LHCN-M2 (cell line): ENCODE measurements at places on chromosomes 2 and 18. TPM values are rescaled to one million over a fixed set of nuclear protein-coding genes. Genes with fewer than 3 reads are reported as not detected.

Gene GALNT3
- total RNA-seq, result 1.5 and 2.6 TPM in 2 replicates

Gene PSMA8
- total RNA-seq, result not detected in 2 replicates

Gene C1QL2
- total RNA-seq, result not detected in 2 replicates

Gene TRIM43B
- not detected in 2 replicates for total RNA-seq

Gene NT5C1B
- total RNA-seq, result not detected in 2 replicates

Gene ABCB11
- not detected in 2 replicates for total RNA-seq

Gene PTPRN
- 1.5 and 2.8 TPM in 2 replicates for total RNA-seq

DNA sequence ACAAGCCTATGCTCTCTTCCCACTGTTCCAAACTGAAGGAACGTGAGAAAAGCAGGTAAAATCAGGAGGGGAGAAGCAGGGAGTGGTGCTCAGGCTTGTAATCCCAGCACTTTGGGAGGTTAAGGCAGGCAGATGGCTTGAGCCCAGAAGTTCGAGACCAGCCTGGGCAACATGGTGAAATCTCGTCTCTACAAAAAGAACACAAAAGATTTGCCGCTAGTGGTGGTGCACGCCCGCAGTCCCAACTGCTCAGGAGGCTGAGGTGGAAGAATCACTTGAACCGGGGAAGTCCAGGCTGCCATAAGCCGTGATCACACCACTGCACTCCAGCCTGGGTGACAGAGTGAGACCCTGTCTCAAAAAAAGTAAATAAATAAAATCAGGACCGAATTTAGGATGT lies 1.3 kb upstream of the TMSB10 start:
- no peak for DNase-seq

GRCh38 chr18:33201509-33201926 lies 239.0 kb downstream of the CCDC178 start:
- DNase-seq, result peak; percentile 3

GRCh38 chr2:177651833-177652232 lies 259.3 kb downstream of the AGPS start:
- DNase-seq, result no peak

DNA sequence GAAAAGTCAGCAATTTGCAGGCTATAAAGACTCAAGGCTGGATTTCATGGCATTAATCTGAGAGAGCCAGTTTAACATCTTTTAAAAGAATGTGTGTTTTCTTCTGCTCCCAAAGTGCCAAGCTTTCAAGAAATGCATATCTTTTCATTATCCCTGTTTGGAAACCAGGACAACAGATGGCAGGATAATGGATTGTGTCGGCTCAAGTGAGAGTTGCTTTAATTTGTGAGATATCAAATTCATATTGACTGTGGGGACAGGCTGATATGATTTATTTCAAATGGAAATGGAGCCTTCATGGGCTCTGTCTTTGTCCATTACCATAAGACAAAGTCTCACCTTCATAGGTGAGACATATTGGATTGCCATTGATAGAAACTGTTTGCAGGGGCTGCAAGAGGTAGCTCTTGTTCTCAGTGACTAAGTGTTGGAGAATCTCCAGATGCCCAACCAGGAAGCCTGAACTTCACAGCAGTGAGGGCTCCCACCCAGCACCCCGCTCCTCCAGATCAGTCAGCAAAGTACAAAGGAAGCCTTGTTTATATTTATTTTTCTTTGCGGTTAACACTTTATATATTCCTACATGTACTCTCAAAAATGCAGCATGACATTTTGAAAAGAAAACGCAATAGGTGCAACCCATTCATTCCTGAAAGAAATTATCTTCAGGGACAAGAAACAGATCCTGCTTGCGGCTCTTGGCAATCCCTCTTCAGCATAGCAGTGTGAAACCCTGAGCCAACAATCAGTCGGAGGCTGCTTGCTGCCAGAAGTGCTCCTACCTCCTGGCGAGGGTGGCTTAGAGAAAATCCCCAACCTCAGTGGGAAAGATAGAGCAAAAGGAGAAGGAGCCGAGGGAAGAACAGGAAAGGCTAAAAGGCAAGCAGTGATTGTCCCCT lies 65.8 kb upstream of the ATL2 start:
- DNase-seq, result peak; percentile 63

- DNase-seq, result no peak
Measured at GRCh38 chr2:8271461-8271860, 410.4 kb upstream of the ID2 start.

DNA sequence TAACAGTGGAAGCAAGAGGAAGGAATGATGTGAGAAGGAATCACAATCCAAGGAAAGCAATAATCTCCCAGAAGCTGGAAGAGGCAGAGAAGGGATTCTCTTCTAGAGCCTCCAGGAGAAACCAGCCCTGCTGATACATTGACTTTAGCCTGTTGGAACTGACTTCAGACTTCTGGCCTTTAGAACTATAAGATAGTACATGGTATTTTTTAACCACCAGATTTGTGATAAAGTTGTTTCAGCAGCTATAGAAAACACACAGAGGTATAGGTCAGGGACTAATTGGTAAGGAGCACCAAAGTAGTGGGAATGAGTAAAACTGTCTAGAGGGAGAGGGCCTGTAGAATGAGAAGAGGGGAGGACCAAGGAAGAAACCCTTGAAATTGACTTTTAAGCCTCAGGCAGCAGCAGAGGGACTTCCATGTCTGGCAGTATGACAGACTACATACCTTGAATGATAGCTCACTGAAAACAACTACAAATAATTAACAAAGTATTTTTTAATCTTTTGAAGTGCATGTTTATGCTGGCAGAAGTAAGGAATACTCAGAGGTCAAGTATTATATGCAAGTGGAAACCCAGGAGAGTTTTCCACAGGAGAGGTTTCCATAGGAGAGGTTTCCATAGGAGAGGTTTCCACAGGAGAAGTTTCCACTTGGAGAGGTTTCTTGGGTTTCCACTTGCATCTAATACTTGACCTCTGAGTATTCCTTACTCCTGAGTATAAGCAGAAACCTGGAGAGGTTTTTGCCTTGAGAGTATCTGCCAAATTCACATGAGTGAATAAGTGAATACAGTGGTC lies 33.8 kb upstream of the TMEM17 start:
- no peak for DNase-seq

GRCh38 chr2:195392446-195393336 lies 264.3 kb upstream of the SLC39A10 start:
- DNase-seq, result no peak

GRCh38 chr2:30185178-30185577 lies 38.4 kb downstream of the YPEL5 start:
- DNase-seq, result peak; percentile 10

GRCh38 chr2:157746234-157746950 lies 117.7 kb upstream of the ACVR1C start:
- DNase-seq, result no peak

DNA sequence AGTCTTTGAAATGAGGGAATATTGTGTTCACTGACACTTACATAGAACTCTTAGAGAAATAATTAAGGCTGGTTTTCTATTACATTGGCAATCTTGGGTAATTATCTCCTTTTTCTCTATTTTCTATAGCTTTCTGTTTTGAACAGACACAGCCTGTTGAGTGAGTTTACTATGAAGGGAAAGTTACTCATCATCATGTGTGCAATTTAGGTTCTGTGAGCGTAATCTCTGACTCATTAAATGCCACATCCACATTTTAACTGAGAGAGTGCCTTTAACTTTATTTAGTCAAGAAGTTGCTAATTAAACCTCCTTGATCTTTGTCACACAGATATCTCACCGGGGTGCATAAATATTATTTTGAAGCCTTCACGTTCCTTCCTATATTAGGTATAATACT lies 174.0 kb upstream of the SLC8A1 start:
- peak; percentile 78 for DNase-seq

DNA sequence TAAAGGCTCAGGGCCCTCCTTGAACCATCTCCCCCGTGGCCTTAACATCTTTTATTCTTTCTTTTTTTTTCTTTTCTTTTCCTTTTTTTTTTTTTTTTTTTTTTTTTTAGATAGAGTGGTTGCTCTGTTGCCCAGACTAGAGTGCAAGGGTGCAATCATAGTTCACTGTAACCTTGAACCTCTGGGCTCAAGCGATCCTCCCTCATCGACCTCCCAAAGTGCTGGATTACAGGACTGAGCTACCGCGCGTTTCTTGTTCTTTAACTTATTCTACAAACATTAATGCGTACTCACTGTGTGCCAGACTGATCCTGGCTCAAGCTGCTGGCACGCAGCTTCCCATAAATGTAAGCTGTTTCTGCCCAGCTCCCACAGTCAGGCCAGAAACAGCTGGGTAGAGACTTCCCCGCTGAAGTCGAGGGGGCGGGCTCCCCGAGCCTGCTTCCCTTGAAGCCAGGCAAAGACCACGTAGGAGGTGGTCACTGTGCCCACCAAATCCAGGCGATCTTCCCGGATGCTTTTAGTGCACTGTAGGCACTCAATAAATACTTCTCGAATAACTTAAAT lies 29.2 kb upstream of the ATP6V1B1 start:
- DNase-seq, result no peak

- DNase-seq, result peak; percentile 96
Measured at GRCh38 chr2:203740871-203741281, 34.4 kb downstream of the CD28 start.

DNA sequence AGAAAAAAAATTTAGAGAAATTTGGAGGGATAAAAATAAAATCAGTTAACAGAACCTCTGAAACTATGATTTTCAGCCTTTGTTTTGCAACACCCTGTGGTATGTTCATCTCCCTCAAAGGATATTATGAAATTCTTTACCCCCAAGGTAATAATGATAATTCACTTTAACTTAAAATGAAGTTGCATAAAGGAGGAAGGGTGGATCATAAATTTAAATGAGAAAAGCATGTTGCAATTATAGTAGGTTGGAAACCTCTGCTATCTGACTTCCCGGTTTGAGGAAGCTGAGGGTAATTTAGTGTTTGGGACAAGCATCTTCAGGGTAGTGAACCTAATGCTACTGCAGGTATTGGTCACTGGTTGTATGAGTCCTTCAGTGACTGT lies 102.9 kb downstream of the BABAM2 start:
- DNase-seq, result no peak

DNA sequence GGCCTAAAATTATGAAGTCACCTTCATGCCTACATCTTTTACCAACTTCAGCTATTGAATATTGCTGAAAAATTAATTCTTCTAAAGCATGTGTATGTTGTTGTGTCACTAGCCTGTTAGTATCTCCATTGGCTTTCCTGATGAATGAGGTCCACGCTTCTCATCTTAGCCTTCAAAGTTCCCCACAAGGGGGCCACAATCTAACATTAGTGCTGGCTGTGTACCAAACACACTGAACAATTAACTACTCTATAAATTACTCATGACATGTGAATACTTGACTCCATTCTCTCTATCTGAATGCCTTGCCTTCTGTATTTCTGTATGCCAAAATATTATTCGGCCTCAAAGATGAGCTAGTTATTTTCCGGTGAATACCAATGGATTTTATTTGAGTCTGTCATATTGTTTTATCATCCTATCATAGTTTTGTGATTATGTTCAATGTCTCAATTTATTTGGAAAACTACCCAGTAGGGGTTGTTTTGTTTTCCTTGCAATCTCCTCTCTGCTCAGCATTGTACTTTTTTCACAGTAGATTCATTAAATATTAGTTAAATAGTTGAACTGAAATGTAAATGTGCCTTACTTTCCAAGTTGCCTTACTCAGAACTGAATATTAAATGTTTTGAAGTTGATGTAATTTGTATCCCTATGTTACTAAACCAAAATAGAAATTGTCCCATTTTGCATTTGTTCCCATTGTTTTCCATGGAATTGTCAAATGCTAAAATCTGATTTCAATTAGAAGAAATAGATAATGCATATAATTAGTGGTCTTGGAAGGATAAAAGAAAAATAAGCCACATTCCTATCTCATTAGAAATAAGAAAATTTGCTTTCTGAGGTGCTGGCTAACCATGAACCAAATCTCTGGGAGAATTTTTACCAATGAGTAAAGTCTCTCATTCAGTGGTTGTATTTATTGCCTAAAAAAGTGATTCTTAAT lies 208.4 kb upstream of the COL3A1 start:
- peak; percentile 76 for DNase-seq

DNA sequence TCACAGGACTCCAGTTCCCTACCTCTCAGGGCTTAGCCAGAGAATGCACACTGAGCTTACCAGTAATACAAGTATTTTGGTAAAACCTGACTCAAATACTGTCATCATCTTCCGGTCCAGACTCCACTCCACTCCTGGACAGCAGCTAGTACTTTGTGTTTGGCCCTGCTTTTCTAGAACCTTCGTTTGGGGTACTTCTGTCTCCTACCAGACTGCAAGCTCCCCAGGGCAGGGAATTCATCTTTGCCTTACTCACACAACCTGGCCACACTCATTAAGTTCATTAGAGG lies 108.9 kb upstream of the CDC42EP3 start:
- peak; percentile 65 for DNase-seq

GRCh38 chr2:176130147-176130956 lies 847 bp downstream of the HOXD8 start:
- DNase-seq, result no peak

DNA sequence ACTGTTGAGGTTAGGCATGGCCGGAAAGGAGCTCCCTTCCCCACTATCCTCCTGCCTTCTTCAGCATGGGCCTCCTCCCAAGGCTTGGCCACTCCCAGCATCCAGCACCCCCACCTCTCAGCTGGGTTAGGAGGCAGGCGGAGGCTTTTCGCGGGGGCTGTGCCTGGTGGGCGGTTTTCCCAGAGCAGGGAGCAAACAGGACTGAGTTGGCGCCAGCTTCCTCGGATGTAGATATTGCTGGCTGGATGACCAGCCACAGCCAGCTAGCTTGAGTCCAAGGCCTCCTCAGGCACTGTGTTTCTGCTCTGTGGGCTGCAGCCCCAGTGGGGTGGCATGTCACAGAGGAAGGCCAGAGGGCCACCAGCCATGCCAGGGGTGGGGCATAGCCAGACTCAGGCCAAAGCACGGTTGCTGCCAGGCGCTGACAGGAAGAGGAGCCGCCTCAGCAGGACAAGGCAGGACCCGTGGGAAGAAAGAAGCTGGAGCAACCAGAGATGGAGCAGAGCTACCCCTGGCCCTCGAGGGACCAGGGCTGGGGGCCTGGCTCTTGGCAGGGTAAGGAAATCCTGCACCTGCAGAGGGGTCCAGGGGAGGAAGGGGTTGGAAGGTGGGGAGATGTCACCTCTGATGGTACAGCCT lies at the start of gene TCF23:
Gene TCF23, plus strand, starts transcription at position 204 of the 639 bp plus-strand sequence. Its CDS starts 130 bp downstream, at position 334.
- no peak for DNase-seq
